Umbilical cord (tissue), 2 donors: ENCODE measurements at places on chromosomes 11 and 22.

- no peak for DNase-seq
These were observed 584 bp upstream of the GAL start for GRCh38 chr11:68683536-68684384.

- no peak for DNase-seq
These were observed 40.7 kb upstream of the TIMP3 start for GRCh38 chr22:32760815-32761214.

- DNase-seq, result no peak
These were observed 12.2 kb downstream of the ATG16L2 start for GRCh38 chr11:72826191-72826941.

DNA sequence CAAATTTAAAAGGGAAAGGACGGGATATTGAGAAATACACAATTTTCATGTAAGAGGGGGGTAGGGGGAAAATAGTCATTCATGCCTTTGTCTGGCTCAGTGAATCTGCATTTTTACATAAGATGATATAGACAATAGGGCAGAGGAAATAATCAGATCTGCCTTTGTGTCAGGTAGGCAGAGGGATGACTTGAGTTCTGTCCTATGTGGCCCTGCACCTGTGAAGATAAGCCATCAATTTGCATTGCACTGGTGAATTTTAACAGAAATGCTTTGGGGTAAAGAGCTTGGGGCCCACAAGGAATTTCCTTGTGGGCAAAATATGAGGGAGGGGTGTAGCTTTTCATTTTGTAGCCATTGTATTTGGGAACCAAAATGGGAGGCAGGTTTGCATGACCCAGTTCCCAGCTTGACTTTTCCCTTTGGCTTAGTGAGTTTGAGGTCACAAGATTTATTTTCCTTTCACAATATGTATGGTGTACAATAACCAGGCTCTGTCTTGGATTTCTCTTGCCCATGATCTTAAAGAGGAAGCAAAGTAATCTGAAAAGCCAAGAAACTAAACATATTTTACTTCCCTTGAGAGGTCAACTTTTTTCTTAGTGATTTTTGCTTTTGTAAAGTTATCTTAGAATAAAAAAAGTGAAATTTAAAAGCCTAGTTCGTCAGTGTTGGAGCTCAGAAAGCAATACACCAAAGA lies 77.7 kb upstream of the SORL1 start:
- peak; percentile 19 for DNase-seq

GRCh38 chr11:34379539-34379938 lies 21.7 kb upstream of the ABTB2 start:
- DNase-seq, result no peak

GRCh38 chr11:28529540-28530410 lies 421.6 kb downstream of the METTL15 start:
- DNase-seq, result peak; percentile 11

DNA sequence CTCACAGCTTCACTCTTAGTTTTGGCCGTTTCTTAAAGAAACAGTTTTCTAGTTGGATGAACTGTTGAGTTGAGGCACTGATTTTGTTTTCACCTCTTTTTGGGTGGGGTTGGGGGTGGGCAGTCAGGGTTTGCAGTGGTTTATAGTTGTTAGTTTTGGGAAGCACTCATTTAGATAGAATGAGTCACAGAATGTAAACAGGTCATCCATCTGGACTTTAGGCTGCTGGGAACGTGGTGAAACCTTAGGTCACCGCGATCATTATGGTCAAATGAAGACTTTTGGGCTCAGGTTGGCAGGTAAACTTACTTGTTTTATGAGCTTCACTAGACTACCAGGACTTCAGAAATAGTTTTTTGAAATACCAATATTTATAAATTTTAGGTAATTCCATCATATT lies 48.4 kb downstream of the CSTPP1 start:
- DNase-seq, result no peak

DNA sequence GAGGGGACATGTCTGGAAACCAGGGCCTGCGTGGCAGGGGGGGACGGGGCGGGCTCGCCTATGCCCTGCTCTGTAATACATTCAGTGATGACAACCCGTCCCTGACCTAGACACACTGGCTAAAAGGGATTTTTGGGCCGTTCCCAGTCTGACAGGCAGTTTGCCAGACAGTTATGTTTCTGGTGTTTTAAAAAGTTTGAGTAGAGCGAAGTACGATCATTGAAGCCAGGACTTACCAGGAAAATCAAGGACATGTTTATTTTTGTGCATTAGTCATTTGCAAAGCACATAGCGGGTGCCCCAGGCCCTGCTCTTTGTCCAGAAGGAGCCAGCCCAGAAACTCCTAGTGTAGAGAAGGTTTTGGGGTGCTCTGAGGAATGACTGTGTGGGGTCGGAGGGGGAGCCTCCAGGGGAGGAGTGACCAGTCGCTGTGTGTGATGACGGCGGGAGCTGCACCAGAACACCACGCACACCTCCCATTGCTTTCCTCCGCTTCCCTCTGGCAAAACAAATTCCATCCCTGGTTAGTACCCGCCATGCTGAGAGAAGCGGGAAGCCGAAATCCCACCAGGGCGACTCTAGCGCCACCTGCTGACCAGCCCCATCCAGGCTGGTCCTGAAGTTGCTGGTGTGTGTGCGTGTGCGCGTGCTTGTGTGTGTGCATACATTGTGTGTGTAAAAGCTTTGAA lies 50.8 kb downstream of the FBLN1 start:
- DNase-seq, result peak; percentile 92

DNA sequence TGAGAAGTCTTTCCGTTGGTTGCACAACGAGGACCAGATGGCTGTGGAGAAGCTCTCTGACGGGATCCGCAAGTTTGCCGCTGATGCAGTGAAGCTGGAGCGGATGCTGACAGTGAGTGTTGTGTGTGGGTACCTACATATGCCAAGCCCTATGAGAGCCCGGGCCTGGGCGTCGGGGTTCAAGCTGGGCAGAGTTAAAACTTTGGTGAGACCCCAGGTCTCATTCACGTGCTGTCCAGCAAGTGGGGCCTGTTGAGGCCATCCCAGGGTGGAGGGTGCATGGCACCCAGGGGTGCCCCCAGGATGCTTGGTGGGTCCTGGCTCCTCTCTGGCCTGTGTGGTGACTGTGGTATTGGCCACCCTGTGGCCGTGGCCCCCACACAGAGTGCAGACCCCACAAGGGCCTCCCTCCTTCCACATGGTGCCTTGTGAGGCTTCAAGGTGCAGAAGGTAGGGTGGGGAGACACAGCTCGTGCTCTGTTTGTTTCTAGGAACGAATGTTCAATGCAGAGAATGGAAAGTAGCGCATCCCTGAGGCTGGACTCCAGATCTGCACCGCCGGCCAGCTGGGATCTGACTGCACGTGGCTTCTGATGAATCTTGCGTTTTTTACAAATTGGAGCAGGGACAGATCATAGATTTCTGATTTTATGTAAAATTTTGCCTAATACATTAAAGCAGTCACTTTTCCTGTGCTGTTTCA lies 12.8 kb downstream of the GATD1 start:
- no peak for DNase-seq

- DNase-seq, result no peak
These were observed 6.6 kb downstream of the TSPAN4 start for GRCh38 chr11:849104-849824.

DNA sequence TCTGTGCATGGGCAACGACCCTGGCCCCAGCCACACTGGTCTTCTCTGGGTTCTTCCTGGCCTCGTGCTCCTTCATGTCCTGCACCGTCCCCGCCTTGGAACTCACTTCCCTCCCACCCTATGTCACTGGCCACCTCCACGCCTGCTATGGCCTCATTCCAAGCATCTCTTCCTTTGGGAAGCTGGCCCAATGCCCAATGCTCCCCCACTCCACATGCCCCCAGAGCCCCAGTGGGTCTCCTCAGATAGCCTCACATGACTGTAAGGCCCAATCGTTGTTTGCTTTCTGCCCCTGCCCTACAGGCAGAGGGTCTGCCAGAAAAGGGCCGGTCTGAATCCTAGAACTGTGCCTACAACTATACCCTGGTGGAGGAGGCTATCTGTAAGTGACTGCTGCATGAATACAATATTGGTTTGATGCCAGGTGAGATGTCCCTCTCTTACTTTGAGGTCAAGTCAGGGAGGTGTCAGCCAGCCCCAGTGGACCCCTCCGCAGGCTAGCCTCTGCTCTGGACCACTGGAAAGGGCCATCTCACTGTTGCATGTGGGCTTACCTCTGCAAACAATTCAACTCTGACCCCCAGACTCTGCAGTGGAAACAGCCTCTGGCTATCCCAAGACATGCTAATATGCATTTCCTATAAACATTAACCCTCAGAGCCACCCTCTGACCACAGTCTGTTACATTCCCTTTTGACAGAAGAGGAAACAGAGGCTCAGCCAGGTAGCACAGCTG lies 2.1 kb upstream of the GNAZ start:
- no peak for DNase-seq

DNA sequence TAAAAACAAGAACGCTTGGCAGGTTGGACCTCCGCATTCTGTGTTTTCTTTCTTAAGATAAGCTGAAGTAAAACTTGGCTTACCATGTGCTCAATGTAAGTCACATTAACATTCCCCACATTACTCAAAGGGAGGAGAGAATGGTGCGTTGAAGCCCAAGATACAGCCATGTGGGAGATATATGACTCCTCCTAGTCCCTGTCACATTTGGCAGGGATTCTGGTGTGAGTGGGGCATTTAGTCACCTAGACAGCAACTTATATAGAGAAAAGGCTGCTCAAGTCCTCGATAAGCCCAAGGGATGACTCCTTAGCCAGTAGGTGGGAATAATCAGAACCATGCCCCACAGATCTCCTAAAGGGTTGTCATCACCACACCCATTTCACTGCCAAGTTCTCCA lies 4.6 kb downstream of the PRSS23 start:
- DNase-seq, result no peak

GRCh38 chr22:21567456-21568346 lies at the start of gene UBE2L3:
TSS of gene UBE2L3 (plus strand) at chr22:21567714. CDS start at chr22:21567745, 31 bp downstream.
- peak; percentile 86 for DNase-seq

GRCh38 chr11:85863855-85864254 lies 8.7 kb downstream of the CCDC83 start:
- no peak for DNase-seq

- DNase-seq, result peak; percentile 96
These were observed 12.2 kb downstream of the PHLDB1 start for GRCh38 chr11:118619444-118620197.

GRCh38 chr22:18156878-18157713 lies 7.1 kb downstream of the USP18 start:
- DNase-seq, result peak; percentile 77

DNA sequence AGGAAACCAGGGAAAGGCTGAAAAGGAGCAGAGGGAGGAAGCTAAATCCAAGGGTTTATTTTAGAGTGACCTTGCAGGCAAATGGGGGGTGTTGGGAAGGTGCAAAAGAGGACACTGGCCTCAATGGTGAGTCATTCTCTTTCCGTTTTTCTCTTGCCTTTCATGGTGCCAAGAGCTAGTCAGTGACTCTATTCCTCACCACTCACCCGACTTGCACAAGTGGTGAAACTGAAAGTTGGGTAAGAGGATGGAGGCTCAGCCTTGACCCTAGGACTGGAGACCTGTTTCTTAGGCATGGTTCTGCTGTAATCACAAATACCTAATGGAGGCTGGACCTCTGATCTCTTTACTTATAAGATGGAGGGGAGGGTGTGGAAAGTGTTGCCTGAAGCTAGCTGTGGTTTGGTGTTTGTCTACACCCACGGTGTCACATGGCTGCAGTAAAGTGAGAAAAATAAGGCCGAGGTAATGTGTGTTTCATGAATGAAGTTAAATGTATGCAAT lies 67.3 kb upstream of the CREB3L1 start:
- DNase-seq, result no peak

DNA sequence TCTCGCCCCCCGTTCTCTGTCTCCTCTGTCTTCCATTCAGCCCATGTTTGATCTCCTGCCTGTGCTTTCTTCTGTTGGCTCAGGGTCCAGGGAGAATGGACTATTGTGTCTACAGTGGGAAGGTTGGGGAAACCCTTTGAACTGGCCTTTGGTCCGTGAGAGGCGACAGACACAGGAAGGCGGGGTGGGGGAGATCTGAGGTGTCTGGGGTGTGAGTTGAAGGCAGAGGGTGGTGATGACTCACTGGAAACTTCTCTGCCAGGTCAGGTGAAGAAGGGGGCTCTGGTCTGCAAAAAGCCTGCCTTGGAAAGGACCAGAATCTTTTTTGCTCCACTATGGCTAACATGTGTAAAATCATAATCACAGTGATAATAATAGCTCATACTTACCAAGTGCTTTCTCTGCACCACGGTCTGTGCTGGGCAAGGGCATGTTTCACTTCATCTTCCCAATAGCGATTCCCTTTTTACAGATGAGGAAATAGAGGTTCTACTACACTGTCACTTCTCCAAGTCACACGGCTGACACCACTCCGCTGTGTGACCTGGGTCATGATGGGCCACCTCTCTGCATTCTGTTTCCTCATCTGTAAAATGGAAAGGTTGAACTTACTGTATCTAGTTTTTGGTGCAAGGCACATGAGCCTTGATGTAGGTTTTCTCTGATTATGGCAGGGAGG lies 99.8 kb upstream of the ALX4 start:
- no peak for DNase-seq

- no peak for DNase-seq
These were observed 118.7 kb upstream of the IGLL5 start for GRCh38 chr22:22768885-22769284.

DNA sequence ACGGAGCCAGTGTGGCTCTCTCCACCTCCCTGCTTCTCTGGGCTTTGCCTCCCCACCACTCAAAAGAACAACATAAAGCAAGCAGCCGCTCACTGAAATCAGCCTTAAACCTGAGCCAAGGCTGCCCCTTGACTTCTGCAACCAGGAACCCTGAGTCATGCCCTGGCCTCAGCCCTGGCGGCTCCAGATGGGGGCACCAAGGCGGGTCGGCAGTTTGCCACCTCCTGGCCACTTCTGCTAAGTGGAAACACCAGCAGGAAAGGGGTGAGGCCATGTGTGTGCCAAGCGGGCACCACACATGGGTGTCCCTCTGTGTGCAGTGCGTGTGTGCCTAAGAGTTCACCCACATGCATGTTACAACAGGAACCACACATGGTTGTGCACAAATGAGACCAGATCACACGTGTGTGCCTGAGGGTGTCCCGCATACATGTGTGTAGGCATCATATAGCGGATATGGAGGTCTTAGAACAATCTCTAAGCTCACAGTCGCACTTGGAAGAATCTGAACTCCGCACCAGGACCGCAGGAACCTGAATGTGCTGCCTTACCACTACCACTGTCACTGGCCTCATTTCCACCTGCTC lies 221.2 kb downstream of the MN1 start:
- no peak for DNase-seq

DNA sequence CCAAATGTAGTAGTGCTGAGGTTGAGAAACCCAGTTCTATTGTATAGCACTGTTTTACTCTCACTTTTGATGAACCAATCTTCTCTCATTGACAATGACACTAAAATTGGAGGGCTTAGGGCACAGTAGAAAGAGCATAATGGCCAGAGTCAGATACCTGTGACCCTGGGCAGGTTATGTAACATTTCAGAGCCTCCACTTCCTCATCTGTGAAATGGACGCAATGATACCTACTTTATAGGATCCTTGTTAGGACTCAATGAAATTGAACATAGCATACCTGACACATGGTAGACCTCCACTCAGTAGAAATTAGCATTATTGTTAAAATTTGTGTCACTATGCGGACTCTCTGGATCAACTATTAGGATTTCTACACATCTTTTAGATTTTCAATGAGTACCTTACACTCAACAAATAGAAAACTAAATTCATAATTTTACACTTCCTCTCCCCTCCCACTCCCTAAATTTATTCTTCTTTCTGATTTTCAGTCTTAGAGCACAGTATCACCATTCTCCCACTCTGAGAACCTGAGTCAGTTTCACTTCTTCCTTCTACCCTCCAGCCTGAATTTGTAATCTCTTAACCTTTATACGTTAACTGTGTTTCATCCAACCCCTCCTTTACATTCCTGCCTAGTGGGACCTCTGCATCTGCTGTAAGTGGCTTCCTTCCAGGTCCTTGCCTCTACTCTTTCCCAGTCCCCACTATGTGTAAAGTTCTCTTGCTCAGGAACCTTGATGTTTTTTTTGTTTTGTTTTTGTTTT lies 78.3 kb downstream of the MICAL2 start:
- no peak for DNase-seq

- no peak for DNase-seq
These were observed 25.0 kb downstream of the SERGEF start for GRCh38 chr11:17987826-17988225.
